Muscle of arm (tissue), 14 donors: ENCODE measurements at places on chromosomes 6 and 20.

- DNase-seq, result no peak
These were observed 80.6 kb downstream of the BMP2 start for GRCh38 chr20:6848041-6848440.

GRCh38 chr6:143647732-143648131 lies 30.0 kb upstream of the PHACTR2 start:
- DNase-seq, result no peak

DNA sequence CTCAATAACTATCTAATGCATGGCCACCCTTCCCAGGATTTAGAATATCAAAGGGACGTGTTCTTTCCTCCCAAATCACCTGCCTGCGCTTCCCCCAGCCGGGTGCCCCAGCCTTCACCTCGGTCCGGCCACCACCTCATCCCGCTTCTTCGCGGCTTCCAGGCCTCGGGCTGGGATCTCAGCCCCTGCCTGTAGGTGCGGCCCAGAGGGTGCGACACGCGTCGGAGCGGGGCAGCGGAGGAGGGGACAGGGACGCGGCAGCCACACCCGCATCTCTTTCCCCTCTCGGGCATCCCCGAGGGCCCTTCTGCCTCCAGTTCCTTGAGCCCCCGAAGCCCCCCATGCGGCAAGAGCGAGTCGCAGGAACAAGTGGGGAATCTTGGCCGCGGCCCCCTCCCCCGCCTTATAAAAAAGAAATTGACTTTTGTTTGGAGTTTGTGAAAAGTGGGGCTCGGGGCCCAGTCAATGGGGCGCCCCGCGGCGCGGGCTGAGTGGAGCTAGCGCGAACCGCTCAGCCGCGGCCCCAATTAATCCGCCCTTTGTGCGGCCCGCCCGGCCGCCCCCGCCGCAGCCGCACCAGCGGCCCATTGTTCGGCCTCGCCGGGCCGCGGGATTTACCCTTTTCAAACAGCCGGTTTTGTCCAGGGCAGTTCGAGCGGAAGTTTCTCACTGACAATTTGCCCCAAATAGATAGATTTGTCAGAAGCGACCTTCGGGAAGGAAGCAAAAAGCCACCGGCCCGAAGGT lies 8.4 kb upstream of the NR2E1 start:
- no peak for DNase-seq

- no peak for DNase-seq
These were observed 118.0 kb downstream of the ANKS1A start for GRCh38 chr6:35007016-35007415.

DNA sequence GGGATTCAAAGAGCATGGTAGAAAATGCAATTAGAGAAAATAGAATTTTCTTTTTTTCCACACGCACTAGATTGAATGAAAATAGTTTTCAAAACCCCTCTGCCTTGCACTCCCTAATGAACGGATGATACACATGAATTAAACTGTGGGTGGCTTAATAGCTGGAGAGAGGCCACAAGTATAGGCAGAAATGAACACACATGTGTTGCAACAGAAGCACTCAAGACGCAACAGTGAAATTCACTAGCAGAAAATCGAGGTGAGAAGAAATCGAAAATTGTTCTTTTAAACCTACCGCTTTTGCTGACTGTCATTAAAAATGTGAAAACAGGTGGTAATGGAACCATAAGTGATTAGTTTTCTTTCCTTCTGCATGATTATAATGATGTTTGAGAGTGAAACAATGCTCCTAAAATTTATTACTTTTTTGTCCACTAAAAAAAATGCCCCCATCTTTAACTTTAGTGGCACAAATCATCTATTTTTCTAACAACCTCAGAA lies 80.1 kb upstream of the SHLD1 start:
- DNase-seq, result no peak

- DNase-seq, result no peak
These were observed 203.7 kb downstream of the TBX18 start for GRCh38 chr6:84560436-84561390.

GRCh38 chr6:52130440-52130839 lies 43.0 kb upstream of the PKHD1 start:
- no peak for DNase-seq
